Right kidney (tissue), 9 donors: ENCODE measurements at places on chromosomes 1 and 21.

GRCh38 chr1:165069829-165070228, 286.7 kb downstream of the LMX1A start:
- DNase-seq, result no peak

GRCh38 chr1:100794748-100795645, 75.5 kb downstream of the VCAM1 start:
- peak; percentile 20 for DNase-seq

DNA sequence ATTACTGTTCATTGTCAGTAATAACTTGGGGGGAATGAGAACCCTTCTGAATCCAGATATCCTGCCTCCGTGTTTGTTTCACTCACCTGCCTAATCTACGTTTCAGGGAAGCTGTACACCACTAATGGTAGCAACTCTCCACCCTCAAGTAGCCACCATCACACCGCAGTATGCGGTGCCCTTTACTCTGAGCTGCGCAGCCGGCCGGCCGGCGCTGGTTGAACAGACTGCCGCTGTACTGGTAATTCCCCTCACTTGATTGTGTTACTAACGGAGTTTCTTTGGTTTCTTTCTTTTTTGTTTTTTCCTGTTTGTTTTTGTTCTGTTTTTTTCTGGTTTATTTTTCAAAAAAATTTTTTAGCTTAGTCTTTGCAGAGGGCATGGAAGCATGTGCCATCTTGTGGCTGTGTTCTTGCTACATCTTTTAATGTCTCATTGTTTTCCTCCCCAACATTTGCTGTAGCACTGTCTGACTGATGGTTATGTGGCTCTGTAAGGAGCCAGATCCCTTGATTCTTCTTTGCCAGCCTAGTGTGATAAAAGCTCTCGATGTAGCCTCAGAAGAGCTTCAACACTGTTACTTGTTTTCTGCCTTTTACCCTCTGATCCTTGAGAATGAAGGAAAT, 15.9 kb upstream of the OLFML3 start:
- DNase-seq, result no peak

- no peak for DNase-seq
These were observed 8.9 kb downstream of the TRIM33 start for GRCh38 chr1:114502080-114502479.

- no peak for DNase-seq
These were observed 22.0 kb downstream of the SLC16A1 start for GRCh38 chr1:112933820-112934571.

DNA sequence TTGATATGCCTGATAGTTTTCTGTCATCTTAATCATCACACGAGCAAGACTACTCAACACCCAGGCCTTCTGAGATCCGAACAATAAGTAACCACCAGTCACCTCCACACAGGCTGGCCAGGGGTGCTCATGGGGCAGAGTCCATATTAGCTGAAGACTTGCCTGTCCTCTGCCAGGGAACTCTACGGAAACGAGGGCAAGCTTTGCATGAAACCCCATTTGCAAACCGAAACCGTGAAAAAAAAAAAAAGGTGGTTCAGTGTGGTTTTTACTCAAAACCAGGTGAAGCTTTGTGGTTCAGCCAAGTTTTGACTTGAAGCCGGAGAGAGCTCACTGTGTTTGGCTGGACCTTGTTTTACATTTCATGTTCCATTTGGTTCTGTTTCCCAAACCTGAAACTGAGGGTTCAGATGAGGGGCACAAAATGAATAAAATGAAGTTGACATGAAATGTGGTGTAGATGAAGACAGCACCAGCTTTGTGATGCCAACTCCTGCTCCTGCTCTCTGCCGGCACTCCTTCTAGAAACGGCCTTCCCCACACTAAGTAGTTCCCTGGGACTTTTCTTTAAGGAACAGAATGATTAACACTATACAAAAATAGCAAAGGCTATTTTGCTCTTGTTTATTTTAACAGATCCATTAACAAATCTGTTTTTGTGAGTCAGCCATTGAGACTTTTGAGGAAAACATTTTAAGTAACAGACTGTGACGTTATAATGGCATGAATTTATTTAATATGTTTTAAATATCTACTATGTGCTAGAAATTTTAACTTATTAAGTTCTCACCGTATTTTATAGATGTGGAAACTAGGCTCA, 74.7 kb downstream of the RUNX1 start:
- no peak for DNase-seq

DNA sequence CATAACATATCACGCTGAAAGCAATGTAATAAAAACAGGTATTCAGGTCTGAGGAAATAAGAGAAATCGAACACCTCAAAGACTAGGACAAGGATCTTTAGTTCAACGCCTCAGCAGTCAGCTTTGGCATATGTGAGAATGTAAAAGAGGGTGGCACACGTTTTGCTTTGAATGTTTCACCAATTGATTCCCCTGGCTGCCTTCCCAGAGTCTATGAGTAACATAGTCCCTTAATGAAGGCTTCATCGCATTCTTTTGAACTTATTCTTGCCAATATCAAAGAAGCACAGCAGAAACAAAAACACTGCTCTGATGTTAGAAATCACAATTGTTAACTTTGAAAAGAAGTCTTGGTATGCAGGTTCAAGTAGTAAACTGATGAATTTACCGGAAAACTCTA, 764.8 kb downstream of the ADGRL2 start:
- no peak for DNase-seq

DNA sequence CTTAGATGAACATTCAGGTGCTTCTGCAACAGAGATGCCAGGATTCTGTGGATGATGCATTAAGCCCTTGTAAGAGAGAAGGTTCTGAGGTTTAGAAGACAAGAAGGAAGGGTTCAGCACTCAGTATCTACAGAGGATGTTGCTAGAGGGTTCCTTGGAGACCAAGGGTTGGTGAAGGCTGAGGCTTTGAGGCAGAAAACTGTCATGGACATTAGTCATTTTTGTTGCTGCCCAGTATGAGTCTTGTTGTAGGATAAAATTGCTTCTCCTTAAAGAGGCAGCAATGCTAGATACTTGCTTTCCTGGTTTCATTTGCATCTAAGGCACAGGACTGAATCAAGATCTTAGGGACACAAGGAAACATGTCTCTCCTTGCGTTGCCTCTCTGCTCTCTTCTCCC, 319.4 kb upstream of the NFIA start:
- no peak for DNase-seq

DNA sequence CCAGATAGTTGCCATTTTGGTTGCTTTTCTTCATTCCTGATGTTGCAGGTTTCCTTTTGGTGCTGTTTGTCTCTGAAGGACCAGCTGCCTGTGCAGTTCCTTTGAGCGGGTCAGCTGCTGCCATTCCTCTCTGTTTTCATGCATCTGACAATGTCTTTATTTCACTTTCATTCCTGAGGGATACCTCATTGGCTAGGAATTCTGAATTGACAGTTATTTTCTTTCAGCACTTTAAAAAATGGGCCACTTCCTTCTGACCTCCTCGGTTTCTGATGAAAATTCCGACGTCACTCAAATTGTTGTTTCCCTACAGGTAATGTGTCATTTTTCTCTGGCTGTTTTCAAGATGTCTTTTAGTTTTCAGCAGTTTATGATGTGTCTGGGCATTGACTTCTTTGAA, 24.8 kb downstream of the CCSAP start:
- no peak for DNase-seq

DNA sequence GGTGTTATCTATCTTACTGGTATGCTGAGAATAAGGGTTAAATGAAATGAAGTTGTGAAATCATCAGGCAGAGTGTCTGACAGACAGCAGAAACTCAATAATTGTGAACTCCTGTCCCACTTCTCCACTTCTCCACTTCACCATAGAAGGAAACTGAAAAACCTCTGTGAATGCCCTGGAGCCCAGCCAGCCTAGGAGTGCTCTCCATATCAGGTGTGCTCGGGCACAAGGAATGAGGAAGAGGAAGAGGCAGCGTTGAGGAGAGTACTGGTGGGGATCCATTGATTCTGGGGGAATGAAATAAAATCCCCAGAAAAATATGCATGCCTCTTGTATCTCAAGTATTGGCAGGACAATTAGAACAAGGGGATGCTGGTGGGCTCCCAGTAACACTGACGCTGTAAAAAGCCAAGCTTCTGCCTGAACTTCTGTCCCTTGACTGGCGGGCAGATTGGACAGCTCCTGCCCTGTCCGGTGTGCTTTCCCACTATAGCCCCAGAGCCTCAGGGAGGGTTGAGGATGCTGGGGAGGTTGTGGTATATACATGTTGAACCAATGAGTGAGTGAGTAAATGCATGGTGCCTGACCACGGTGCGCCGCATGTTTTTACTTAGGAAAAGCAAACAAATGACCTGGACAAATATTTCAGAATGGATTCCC, 47.7 kb downstream of the NMNAT2 start:
- DNase-seq, result no peak

- peak; percentile 62 for DNase-seq
These were observed 170.0 kb downstream of the LTN1 start for GRCh38 chr21:28822486-28823335.

DNA sequence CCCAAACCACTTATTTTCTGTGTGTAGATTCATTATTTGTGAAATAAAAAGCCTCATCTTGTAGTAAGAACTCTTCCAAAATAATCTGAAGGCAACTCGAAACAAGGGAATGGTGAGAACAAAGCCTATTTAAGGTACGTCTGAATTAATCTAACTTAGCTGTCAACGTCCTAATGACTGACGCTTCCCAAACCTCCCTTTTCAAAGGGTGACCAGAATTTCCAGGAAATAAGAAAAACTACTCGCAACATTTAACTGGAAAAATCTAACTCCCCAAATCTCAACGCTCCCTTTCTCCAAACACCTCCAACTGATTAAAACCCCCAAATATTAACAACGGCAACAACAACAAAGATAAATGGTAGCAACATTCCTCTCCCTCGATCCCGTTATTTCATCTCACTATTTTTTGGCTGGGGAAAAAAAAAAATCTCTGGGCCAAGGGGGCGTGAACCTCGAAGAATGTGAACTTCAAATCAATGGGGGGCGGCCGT, 693 bp downstream of the SRSF10 start:
- DNase-seq, result no peak

DNA sequence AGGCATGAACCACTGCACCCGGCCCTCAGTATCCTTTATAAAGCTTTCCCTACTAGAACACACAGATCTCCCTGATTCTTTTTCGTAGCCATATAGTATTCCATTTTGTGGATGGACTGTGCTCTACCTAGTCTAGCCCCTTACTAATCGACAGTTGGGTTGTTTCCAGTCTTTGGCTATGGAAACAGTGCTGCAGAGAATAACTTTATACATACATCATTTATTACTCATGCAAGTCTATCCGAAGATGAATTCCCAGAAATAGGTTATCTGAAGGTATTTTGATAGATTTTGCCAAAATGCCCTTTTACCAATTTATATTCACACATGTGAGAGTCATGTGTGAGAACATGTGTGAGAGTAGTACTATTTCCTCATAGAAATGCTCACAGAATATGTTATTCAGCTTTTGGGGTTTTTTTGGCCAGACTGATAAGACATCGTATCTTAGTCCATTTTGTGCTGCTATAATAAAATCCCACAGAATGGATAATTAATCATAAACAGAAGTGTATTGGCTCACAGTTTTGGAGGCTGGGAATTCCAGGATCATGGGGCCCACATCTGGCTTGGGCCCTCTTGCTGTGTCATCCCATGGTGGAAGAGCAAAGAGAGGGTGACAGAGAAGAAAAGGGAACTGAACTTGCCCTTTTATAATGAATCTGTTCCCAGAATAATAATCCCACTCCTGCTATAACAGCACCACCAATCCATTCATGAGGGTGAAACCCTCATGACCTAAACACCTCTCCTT, 17.3 kb upstream of the FGR start:
- DNase-seq, result no peak

- no peak for DNase-seq
These were observed 72.9 kb downstream of the IFI44 start for GRCh38 chr1:78722521-78722920.

- no peak for DNase-seq
These were observed 120.2 kb downstream of the GREM2 start for GRCh38 chr1:240491796-240492195.

DNA sequence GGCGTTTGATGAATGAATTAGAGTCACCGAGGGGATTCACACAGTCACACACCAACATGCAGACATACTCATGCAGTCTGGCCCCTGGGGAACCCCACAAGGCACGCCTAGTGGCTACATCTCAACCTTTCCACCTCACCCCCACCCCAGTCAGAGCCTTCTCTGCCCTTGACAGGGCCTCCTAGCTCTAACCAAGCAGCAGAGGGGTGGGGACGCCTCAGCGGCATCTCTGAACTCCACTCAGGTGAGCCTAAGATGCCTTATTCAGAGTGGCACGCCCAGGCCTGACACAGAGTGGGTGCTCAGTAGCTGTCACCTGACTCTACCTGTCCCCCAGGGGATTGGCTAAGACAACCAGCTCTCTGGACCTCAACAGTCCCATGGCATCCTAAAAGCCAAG, 3.7 kb upstream of the SDC3 start:
- DNase-seq, result no peak

GRCh38 chr1:20322825-20323612, 32.3 kb downstream of the VWA5B1 start:
- no peak for DNase-seq

DNA sequence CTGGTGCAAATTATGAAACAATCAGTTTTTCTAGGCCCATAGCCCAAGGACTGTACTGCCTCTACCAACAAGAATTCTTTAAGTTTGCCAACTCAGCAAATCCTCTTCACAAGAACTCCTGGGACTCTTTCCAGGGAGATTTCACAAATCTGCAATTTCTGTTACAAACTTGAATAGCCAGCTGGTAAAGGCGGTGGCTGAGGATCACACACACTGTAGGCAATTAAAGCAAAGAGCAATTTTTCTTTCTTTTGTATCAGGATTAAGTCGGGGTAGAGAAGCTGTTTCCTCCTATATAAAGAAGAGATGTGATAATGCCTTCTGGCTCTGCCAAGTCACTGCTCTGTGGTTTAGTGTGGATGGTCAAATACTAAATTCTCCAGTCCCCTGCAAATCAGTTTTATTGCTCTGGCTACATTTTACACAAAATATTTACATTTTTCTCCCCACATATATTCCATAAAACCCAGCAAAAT, 1.7 kb downstream of the ALDH9A1 start:
- no peak for DNase-seq

DNA sequence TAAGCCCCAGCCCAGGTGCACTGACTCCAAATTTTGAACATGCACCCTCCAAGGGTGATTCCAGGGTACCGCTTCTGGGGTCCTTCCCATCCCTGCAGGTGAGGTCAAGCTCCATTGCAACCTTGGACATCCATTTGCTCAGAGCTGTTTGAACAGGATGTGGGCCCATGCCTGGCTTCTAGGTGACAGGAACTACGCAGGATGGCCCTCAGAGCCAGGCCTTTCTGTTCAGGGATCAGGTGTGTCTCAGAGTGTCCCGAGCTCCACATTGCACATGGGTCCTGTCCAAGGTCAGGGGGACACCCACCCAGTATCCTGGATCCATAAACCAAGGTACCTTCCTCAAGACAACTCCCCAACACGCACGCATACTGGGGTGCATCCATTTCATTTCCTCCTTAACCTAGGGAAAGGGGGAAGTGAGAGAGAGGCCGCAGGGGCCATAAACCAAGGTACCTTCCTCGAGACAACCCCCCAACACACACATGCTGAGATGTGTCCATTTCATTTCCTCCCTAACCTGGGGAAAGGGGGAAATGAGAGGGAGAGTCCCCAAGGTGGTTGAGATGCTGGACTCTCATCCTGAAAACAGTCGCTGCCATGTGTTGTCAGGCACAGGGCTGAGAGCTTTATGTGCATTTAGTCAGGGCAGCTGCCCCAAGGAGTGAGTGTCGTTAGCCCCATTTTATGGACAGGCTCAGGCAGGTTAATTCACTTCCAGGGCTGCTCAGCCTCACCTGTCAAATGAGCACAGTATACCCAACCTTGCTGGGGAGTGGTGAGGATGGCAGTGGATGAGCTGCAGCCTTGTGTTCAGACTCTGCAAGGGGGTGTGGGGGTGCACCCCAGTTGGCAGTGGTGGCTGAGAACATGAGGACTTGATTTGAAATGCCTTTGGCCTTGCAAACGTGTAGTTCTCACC, 2.1 kb downstream of the SLC66A1 start:
- no peak for DNase-seq
